NCI-H748 treated with DMSO at 0.1 percent for 48 hours (cell line): ENCODE measurements at places on chromosomes 5 and 9.
A peak's percentile ranks its signal among the peaks of the same experiment; 100 is the strongest.

DNA sequence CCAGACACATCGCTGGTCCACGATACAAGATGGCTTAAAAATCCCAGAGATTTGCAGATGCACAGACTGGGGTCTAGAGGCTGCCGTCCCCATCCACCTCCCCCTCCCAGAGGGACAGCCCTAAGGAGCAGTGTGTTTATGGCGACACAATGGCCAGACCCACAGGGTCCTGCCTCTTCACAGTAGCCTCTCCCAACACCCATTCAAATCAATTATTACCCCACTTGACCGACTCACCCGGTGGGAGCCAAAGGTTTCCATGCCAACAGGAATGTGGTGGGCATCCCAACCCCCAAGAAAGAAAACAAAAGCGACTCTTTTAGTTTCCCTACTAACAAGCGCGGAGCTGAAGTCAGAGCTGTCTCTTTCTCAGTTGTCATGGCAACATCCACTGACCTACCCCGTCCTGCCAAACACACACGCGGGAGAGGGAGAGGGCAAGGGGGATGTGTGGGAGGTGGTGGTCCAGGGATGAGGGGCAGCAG, 209.0 kb downstream of the TTLL11 start:
- peak; percentile 39 for DNase-seq

DNA sequence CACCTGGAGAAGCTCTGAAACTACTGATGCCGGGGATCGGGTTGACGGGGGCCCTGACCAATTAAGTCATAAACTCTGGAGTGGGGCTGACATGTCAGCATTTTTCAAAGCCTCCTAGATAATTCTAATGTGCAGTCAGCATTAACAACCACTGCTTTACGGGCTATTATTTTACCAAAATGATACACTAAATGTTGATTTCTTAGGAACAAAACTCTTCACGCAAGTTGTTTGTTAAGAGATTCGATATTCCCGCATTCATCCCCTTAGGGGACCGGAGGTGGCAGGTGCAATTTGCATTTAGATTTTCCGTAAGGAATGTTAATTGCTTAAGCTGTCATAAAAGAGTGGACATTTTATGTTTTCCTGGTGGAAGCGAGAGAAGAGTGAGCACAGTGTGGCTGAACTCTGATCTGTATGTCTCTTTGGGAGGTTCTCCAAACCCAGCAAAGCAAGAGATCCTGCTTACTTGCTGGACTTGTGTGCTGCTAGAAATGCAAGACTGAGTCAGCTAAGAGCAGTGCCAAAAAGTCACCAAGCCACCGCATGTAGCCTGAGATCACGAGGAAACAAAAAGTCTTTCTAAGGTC, 77.6 kb downstream of the UGCG start:
- DNase-seq = peak; percentile 47

- no peak for DNase-seq
These were observed 114.1 kb downstream of the PIK3R1 start for GRCh38 chr5:68329554-68330255.

DNA sequence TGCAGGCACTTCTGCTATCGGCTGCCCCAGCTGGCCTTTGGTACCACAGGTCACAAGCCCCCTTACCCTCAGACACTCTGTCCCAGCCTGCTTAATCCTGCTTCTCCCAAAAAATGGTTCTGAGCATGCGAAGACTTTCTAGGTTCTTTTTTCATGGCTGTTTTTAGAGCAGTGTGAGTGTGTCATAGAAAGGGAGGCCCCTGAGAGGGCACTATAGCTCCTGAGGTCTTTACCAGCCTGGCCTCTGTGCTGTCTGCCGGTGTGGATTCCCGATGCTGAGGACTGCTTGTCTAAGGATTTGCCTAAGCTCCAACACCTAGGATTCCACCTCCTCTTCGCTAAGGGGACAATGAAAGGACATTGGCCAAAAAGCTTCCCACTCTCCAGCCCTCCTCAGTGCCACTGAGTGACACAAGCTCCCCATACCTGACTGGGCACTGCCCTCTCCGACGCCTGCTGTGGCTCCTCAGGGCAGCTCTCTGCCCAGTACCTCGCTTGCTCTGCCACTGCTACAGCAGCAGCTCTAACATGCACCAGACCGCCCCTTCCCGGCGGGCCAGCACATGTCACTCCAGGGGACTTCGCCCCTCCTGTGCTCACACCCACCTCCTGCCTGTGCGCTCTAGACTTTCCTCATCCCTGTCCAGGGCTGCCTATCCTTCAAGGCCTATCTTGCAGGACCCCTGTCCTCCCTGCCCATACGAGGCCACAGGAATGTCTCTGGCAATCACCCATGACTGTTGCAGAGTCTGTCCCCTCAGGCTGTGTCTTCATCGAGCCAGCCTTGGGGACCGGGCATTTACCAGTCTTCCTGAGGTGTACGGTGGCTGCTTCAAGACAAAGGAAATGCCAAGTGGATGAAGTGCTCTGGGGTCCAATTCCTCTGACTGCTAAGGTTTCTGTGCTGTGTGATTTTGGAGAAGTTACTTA, 21.0 kb downstream of the MACROH2A1 start:
- DNase-seq = no peak

DNA sequence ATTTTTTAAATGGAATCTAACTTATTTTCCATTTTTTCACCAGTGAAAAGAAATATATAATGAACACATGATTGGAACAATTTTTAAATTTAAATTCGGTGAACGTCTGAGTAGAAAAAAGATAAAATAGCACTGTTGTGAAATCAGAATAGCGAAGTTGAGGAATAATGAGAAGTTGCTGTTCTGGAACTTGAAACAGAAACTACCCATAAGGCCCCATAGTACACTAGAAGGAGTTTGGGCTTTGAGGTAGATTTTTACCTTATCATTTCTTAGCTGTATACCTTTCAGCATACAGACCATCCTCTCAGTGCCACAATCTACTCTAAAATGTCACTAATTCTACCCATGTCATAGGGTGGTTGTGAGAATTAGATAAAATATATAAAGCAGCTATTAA, 35.1 kb downstream of the TDRD7 start:
- no peak for DNase-seq

- DNase-seq = no peak
These were observed 725.3 kb upstream of the PTPRD start for GRCh38 chr9:11338130-11338529.
